ENCODE measurements at places on chromosomes 3 and 15.

DNA sequence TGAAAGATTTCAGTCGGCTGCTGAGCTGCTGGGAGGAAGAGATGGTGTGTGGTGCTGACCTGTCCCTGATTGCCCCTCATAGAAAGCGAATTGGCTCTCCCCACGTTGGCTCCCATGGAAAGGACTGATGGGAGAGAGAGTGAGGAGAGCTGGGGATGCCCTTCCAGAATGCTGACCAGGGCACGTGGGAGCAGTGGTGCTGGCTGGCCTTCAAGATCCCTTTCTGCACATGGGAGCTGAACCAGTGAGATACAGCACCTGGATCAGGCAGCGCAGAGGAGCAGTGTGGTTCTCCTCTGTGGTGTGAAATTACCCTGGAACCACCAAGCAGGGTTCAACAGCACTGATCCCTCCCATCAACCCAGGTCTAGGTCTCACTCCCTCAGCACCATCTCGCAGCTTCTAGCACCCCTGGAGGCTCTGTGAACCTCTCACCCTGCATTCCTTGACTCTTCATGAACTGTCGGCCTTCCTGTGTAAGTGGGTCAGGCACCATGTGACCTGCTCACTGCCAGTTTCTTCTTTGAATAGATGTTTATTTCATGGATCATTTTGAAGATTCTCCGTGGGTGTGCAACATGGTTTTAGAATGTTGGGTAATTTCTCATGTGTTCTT, 55.7 kb downstream of the CACNA1D start:
- no peak for DNase-seq

DNA sequence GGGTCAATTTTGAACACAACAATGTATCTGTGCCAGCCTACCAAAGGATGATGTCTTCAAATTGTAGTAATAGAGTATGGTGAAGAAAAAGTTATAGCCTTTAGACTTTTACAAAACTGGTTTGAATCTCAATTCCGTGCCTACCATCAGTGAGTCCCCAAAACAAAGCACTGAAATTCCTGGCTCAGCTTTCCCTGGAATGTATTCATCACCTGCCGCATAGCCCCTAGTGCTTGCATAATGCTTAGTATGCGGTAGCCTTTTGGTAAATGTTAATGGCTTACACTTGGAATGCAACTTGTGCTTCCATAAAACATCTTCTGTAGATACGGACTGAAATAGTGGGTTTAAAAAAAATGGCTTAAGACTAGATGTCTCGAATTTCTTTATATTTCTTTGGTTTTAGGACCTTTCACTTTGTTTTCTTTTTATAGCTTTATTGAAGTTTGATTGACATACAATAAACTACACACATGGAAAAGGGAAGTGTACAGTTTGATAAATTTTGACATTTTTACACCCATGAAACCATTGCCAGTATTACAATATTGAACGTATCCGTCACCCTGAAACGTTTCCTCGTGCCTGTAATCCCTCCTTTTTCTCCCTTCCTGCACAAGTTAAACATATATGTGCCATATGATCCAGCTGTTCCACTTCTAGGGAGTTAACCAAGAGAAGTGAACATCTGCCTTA, 12.1 kb downstream of the SACM1L start:
- DNase-seq, result no peak

- no peak for DNase-seq
These were observed 927 bp downstream of the CHDH start for GRCh38 chr3:53845103-53845880.

- DNase-seq, result no peak
These were observed 59.6 kb downstream of the SMAD3 start for GRCh38 chr15:67124911-67125588.

- DNase-seq, result no peak
These were observed 157.9 kb downstream of the RAP2B start for GRCh38 chr3:153319705-153320554.

GRCh38 chr15:63517628-63518027, 13.2 kb downstream of the USP3 start:
- DNase-seq, result no peak

All from NCI-H187 (cell line).